ENCODE measurements at places on chromosomes 5 and 9.

- no peak for DNase-seq
Observed at GRCh38 chr5:9197881-9198260, 348.0 kb downstream of the SEMA5A start.

DNA sequence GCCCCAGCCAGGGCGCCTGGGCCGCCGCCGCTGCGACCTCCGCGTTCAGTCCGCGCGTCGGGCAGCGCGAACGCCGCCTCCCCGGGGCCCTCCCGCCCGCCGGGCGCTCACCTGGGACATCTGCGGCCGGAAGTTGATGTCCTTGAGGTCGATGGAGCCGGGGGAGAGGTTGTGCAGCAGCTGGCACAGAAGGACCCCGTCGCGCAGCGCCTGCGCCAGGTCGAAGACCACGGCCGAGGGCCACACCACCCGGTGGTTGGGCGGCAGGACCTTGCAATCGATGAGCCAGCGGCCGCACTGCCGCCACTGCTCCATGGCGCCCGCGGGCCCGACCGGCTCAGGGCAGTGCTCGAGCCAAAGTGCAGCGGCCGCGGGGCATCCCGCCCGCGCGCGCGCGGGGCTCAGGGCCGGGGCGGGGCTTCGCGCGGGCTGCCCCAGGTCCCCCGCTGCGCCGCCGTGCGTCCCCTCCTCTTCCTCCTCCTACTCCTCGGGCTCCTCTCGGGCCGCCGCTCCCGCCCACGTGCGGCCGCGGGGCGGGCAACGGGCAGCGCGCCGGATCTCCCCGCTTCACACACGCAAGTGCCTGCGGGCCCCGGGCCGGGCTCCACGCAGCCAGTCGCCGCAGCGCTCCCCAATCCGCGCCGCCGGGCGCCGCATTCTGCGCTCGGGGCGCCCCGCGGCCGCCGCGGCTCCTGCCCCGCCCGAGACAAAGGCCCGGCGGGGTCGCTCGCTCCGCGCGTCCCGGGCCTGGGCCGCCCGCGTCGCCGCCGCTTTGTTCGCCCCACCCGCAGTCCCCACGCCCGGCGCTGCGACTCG, at the start of gene VAV2:
VAV2 (minus strand) TSS at position 361 of the 816 bp plus-strand sequence; CDS start at position 315, 46 bp downstream.
- no peak for DNase-seq

GRCh38 chr9:123096987-123097386, 63.5 kb downstream of the GPR21 start:
- DNase-seq, result no peak

GRCh38 chr5:60671899-60672692, 27.9 kb downstream of the DEPDC1B start:
- no peak for DNase-seq

GRCh38 chr9:88355166-88355565, 33.1 kb upstream of the SPIN1 start:
- DNase-seq, result no peak

GRCh38 chr9:93830606-93831005, 124.5 kb downstream of the BARX1 start:
- DNase-seq, result no peak

DNA sequence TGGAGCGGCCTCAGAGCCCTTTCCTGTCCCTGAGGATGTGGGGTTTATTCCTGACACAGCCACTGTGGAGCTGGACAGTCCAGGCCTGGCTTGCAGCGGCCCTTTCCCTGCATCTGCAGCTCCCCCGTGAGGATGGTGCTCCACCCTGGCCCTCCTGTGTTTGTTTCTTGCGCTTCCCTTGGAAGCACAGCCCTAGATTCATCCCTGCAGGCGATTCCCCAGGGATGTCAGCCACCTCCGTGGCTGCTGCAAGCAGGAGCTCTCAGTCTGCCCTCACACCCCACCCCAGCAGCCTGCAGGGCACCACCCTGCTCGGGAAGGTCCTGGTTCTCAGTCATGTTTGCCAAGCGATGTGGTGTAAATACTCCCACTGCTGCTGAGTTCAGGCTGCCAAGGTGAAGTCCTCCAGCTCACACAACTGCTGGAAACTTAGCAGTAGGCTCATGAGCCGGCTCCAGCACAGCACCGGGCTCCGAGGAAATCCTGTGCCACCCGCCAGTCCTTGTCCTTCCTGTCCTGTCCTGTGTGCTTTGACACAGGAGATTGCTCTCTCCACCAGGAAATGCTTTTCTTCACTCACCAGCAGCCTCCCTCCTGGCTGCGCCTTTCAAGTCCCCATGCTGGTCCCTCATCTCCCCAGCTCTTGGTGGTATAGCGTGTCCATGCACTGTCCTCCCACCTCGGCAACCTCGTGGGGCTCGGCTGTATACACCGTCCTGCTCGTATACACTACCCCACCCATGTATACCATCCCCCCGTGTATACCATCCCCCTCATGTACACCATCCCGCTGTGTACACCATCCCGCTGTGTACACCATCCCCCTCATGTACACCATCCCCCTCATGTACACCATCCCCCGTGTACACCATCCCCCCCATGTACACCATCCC, 16.2 kb downstream of the ROPN1L start:
- DNase-seq, result no peak

GRCh38 chr5:124410539-124411488, 335.6 kb downstream of the ZNF608 start:
- DNase-seq, result no peak

DNA sequence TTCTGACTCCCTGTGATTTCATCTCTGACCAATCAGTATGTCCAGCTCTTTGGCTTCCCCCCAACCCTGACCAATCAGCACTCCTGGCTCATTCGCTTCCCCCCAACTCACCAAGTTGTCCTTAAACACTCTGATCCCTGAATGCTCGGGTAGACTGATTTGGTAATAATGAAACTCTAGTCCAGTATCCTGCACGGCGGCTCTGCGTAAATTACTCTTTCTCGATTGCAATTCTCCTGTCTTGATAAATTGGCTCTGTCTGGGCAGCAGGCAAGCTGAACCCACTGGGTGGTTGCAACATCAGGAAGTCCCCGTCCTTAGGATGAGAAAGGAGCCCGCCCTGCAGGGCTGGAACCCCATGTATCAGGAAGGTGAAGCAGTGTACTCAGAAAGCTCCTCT, 10.4 kb downstream of the FCN2 start:
- DNase-seq, result no peak

DNA sequence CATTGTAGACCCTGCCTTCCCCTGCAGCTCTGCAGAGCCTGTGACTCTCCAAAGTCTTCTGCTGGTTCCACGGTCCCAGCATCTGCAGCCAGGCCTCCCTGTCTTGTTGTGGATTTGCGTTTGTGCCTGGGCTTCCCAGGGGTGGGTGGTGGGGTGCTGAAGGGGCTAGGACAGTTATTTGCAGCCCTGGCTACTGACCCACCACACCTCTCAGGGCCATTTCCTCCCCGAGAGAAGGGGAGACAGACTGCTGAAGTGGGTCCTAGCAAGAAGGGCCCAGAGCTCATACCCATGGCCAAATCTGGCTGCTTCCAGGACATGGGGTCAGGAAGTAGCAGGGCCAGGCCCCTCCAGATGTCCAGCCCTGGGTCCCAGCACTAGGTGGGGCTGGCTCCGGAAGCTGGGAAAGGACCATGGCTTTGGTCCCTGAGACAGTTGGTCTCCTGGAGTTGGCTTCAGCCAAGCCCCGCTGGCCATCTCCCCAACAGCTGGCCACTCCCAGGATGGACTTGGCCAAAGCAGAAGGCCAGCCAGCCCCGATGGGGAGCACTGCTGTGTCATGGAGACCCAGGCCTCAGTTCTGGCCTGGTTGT, 26.3 kb downstream of the GSN start:
- no peak for DNase-seq

All from activated T-helper 1 cell treated with anti-CD3 and anti-CD28 coated beads, Interleukin-2, amount 50 U/mL, for 16 hours (primary cell).